ENCODE measurements at places on chromosomes 12 and 14.

DNA sequence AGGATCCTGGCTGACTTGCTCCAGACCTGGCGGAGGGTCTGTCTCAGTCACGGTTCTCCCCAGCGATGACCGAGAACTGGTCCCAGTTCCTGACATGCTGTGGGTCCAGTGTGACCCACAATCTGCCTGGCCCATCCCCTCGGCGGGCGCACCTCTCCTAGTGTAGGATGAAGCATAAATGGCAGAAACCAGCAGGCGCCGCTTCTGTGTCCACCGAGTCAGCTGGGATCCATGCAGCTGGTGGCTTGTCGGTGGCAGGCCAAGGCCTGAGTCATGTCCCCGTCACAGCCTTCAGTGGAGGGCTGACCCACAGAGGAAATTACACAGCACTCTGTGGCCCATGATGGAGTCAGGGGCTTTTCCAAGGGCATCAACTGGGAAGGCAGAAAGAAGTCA, 38.5 kb downstream of the NFKBIA start:
- DNase-seq = no peak

- DNase-seq = no peak
These were observed 439 bp upstream of the ANAPC5 start for GRCh38 chr12:121352682-121353018.

DNA sequence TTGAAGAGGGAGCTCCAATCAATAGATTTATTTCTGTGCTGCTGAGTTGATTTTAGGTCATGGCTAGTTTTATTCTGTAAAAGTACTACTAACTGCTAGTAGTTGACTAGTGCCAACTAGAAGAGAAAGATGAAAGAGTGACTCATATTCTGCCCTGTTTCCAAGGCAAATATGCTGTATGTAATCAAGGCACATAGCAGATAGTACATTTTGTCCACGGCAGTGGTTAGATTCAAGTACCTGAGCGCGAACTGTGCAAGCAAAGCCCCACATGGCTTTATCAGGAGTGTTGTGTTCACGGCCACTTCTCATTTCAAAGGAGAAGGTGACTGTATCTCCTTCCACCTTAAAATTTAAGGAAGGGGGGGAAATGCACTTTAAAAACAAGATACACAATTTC, 126.8 kb downstream of the TRAFD1 start:
- DNase-seq = no peak

DNA sequence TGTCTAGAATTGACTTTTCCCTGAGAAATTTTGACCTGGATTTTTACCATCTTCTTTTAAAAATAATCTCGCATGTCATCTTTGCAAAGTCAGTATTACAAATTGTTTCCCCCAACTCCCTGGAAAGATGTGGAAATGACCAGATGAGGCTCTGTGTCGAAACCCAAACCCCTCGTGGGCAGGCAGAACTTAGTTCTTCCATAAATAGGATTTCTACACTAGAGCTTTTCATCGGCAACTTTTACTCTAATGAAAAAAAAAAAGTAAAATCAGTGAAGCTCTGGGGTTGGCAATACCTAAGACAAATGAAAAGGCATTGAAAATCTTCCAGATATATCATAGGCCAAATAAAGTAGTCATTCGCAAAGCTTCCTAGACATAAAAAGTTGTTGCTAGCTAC, 17.0 kb downstream of the SSPN start:
- no peak for DNase-seq

DNA sequence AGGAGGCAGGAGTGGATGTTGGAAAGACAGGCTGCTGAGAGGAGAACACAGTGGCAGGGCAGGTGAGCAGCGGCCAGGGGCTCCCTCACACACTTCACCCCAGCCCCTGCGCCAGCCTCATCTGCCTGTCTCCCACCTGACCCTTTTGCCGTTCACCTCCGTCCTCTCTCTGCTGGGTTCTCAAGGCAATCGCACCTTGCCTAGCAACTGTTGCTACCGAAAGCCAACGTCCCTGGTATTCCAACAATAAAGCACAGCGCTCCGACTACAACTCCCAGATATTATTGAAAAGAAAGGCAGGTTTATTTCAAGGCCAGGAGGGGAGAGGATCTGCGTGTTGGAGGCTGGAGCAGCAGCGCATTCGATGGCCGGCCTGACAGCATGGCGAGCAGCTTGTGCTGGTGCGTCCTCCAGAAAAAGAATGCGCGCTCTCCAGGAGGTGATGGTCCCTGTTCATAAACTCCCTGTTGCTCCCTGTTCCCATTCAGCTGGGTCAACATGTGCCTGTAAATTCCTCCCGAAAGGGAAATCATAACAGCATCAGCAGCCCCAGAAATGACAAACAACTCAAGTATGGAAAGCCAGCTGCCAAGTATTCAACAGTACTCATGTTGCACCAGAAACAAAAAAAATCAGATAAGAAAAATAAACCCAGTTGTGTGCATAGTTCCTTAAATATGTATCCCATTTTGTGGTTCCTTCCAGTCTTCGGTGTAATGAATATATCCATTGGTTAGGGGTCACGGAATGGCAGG, 153.0 kb upstream of the DIO3 start:
- DNase-seq = no peak

- DNase-seq = peak; percentile 32
These were observed 24.3 kb downstream of the C12orf76 start for GRCh38 chr12:110024051-110024450.

- no peak for DNase-seq
These were observed 77.2 kb downstream of the BHLHE41 start for GRCh38 chr12:26047401-26048226.

DNA sequence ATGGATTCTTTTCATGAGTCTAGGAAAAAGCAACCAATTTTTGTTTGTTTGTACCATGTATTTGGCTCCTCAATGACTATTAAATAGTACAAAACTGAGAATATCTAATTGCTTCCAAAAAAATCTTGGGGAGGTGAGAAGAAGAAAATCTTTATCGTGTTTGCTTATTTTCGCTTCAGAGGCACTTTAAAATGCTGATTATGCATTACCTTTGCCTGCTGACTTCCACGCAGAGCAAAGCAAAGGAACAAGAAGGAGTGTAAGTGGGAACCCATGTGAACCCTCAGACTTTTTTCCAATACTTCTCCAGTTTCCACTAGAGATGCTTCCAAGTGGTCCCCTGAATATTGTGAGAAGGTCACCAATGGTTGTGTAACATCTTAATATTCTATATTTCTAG, 43.2 kb upstream of the STRN3 start:
- no peak for DNase-seq

DNA sequence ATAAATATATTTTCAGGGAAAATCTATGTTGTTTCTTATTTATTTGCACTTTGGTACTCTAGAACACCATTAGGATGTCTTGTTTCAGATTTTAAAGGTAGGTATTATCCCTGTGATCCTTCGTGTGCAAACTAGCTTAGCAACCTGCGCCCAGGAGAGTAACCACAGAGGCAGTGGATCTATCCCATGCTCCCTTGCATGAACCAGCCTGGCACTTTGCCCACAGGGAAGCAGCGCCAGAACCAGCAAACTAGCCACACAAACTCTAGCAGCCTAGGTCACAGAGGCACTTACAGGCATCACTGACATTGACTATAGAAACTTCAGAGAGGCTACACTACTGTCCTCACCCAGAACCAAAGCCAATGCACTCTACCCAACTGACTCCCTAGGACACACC, 76.1 kb downstream of the TSHR start:
- DNase-seq = no peak

Data from NCI-H1694 treated with DMSO at 0.1 percent for 48 hours (cell line).